ENCODE measurements at places on chromosomes 6 and 20.
A peak's percentile ranks its signal among the peaks of the same experiment; 100 is the strongest.

DNA sequence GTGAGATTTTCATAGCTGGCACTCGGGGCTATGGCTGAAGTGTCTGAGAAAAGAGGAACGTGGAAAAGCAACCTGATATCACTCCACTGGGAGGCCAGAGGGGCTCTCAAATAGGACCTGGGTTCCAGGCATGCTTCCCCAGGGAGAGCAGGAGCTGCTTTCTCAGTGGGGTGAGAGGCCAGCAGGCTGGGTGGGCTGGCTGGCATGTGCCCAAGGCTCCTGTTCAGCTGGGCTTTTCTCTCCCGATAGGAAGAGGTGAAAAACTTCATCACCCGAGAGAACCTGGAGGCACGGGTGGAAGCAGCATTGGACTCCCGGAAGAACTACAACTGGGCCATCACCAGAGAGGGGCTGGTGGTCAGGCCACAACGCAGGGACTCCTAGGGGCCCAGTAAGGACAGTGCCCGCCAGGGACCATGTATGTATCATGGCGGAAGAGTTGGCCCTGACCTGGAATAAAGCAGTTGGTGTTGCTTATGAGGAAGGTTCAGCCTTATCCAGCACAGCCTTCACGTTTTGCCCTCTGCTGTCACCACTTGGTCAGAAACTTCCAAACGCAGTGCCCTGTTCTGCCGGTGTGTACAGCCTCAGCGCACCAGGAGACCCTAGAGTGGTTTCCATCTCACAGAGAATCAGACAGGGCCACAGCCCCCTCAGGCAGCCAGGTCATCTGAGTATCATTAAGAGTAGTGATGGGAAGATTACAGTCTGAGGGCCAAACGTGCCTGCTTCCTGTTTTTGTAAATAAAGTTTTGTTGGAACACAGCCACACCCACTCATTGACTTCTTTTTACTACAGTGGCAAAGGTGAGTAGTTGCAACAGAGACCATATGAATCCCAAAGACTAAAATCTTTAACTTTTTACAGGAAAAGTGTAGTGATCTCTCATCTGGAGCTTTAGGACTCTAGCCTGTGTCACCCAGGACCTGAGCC lies 1.9 kb downstream of the MRPS26 start:
- DNase-seq = no peak

- DNase-seq = no peak
Observed at GRCh38 chr6:87401832-87402231, 5.9 kb upstream of the CFAP206 start.

DNA sequence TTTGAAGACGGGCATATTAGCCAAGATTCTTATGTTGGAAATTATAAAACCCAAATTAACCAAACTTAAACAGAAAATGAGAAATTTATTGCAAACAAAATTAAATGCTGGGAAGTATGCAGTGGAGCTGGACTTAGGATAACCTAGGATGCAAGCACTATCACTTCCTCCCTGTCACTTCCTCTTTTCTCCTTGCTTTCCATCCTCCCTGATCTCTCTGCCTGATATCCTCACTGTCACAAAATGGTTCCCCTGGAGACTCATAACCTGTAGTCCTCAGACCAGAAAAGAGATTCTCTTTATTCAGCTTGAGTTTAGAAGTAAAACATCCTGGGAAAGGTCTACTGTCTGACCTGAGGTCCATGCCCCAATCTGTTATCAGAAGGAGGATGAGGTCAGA lies 7.4 kb upstream of the KLHL32 start:
- no peak for DNase-seq

- peak; percentile 54 for DNase-seq
Observed at GRCh38 chr6:131305037-131305850, 170.0 kb downstream of the AKAP7 start.

GRCh38 chr6:149046822-149047246 lies 270.7 kb upstream of the TAB2 start:
- DNase-seq = no peak

- no peak for DNase-seq
Observed at GRCh38 chr6:84445068-84445467, 217.6 kb upstream of the CEP162 start.

- DNase-seq = no peak
Observed at GRCh38 chr20:50642288-50642803, 49.0 kb downstream of the RIPOR3 start.

GRCh38 chr6:109117346-109118035 lies 22.2 kb downstream of the CEP57L1 start:
- no peak for DNase-seq

- DNase-seq = no peak
Observed at GRCh38 chr6:119501798-119502483, 152.4 kb upstream of the MAN1A1 start.

- peak; percentile 69 for DNase-seq
Observed at GRCh38 chr6:23277521-23278179, 708.3 kb downstream of the HDGFL1 start.

DNA sequence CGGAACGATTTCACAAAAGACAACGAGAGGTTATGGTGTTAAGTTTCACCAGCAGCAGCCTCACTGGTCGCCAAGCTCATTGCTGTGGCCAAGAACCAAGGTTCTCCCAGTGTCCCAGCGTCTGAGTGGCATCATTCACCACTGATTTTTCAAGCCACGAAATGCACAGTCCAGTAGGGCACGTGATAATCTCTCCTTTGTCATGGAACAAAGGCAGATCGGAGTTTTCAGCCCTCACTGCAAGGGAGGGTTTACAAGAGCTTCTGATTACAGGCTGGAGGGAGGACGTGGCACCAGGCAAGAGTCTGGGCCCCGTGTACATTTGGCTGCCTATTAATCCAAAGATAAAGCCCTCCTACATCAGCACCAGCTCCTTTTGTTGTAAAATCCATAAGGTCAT lies 2.0 kb downstream of the CD24 start:
- DNase-seq = peak; percentile 53

DNA sequence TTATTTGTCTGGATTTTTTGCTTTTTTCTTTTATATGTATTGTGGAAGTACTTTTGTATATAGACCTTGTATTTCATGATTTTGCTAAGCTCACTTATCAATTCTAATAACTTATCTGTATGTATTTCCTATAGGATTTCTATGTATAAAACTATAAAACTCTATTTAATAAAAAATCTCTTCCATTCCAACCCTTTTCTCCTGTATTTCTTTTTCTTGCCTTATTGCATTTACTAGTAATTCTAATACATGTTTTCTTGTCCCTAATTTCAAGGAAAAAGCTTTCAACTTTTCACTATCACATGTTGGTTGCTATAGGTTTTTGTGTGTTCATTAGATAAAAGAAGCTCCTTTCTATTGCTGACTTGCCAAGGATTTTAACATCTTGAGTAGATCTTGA lies 125.3 kb downstream of the MBOAT1 start:
- DNase-seq = no peak

- DNase-seq = peak; percentile 63
Observed at GRCh38 chr20:56924292-56925081, 295.4 kb downstream of the TFAP2C start.

DNA sequence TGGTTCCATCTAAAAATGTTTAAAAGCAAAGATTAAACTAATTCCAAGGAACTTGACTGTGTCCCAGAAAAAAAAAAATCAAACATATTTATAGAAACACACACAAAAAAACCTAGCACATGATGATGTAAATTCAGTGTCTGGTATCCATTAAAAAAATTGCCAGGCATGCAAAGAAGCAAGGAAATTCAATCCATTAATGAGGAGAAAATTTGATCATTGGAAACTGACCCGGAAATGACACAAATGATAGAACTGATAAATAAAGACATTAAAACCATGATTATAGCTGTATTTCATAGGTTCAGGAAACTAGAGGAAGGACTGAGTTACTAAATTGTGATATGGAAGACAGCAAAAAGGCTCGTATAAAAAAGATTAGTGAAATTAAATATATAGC lies 34.7 kb downstream of the PDYN start:
- no peak for DNase-seq

DNA sequence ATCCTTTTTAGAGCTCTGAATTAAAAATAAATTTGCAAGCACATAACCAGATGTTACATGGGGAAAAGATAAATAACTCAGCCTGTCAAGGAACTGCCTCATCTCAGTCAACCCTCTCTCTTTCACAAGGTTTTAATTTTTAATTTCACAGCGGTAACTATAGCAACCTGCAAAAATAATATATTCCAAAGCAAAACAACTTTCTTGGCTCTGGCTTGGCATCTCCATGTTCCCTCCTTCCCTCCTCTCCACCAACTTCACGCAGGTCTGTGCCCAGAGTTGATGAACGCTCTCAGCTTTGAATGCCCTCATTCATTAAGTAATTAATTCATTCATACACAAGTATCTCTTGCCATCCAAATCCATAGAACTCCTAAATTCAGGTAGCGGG lies 32.5 kb upstream of the SIRPA start:
- DNase-seq = peak; percentile 57

DNA sequence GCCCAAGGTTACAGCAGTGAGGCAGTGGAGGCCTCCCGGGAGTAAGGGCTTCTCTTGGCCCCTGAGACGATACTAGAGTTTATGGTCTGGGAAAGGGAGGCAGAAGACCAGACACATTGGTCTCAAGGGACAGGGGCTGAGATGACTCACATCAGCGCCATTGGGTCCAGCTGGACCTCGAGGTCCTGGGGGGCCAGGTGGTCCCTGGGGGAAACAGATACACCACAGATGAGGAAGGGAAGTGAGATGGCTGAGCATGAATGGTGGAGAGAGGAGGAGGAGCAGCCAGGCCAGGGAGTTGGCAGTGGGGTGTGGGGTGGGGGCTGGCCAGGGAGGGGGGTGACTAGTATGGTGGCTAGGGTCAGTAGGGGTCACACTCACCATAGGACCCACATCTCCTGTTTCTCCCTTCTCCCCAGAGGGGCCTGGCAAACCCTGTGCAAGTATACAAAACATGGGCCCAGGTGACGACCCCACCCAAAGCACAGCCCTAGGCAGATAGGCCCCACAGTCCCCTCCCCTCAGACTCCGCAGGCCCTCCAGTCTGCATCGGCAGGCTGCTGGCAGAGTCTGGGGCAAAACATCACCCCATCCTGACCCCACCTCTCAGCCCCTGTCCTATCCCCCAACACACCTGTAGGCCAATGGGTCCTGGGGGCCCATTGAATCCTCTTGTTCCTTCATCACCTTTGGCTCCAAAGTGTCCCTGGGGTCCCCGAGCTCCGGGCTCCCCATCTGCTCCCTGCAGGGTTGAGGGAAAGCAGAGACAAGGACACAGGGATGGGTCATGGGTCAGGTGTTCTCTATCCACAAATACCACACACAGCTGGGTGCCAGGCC lies 21.9 kb downstream of the COL11A2 start:
- DNase-seq = no peak

GRCh38 chr6:99741092-99741491 lies 134.5 kb downstream of the PRDM13 start:
- DNase-seq = no peak

GRCh38 chr6:119347466-119348095 lies 2.0 kb downstream of the MAN1A1 start:
- no peak for DNase-seq

- DNase-seq = no peak
Observed at GRCh38 chr20:18567739-18568091, 483 bp downstream of the SMIM26 start.

DNA sequence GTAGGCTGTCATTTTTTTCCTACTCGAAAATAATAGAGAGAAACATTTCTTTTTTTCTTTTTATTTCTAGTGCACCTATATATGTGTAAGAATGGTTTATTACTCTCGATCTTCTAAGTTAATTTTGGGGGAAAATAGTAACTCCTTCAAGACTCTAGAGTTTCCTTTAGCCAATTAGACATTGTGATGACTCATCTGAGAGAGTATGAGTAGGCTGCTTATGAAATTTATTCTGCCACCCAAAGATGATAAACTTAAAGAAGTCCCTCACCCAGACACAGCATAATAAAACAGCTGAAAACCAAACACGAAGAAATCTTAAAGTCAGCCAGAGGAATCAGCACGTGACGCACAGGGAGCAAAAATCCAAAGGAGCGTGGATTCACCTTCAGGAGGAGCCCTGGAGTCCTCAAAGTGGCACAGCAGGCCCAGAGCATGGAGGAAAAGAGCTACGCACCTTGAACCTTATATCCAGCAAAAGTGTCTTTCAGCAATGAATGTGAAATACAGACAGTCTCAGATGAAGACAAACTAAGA lies 81.9 kb downstream of the ERMARD start:
- no peak for DNase-seq

- DNase-seq = no peak
Observed at GRCh38 chr6:5878792-5879191, 127.9 kb downstream of the NRN1 start.

DNA sequence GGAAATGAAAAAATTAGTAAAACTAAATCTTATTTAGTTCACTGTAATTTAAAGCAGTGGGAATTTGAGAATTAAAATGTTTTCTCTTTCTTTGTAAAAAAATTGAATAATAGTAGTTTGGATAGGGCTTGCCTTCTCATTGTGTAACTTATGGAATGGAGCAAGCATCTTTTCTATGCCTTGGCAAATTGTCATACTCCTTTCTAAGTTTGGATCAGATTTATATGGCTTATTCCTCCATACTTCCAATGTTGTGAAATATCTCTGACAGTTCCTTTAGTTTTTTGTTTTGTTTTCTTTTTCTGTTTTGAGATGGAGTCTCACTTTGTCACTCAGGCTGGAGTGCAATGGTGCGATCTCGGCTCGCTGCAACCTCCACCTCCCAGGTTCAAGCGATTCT lies 176.4 kb downstream of the SAMD5 start:
- no peak for DNase-seq

DNA sequence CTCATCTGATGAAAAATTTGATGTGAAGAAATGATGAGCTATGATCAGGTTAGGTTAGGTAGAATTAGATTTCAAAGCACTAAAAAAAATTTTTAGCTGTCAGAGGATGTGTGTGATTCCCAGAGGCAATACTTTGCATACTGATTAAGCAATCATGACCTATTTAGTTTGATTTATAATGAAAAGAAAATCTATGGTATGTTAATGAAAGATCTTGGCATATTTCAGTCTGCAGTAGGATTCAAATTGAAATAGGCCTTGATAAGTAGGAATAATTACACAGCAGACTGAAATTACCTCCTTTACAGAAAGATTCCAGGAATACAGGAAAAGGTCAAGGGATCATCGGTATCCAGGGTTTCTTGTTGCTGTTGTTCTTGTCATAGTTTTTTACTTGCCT lies 69.3 kb downstream of the HDDC2 start:
- peak; percentile 6 for DNase-seq

- no peak for DNase-seq
Observed at GRCh38 chr6:2770171-2770570, 5.0 kb downstream of the WRNIP1 start.

DNA sequence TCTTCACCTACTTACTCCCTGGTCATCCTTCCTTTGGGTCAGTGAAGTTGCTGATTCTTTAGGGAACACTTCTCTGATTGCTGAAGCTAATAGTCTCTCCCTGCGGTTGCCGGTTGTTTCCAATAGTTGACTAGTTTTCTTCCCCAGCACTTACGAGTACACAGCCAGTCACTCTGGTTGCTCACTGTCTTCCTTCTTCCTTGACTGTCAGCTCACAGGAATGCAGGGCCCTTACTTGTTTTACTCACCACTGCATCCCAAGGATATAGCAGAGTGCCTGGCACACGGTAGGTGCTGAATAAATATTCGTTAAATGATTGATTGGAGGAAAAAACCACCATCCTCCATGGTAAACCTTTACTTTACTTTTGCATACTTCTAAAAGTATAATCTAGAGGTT lies 345.0 kb downstream of the QKI start:
- DNase-seq = no peak
